ENCODE measurements at places on chromosomes 5 and 9.

DNA sequence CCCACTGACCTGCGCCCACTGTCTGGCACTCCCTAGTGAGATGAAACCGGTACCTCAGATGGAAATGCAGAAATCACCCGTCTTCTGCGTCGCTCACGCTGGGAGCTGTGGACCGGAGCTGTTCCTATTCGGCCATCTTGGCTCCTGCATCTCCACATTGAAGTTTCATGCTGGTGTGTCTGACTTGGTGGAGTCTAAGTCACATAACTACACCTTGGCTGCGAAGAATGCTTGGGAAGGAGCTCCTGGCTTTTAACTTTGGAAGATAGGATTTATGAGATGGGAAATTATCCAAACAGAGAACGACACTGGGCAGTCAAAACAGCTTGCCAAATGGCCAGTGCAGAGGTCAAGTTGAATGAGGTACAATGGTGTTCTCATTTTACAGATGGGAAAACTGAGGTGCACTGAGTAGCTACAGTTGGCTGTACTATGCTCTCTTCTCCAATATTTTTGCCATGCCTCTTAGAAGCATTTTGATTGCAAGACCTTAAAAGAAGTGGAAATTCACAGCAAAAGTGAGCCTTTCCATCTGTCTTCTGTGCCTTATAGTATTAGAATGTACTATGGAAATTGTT, 36.7 kb downstream of the CCDC192 start:
- no peak overlapping the region for H3K4me3 ChIP-seq
- no peak overlapping the region for H3K27ac ChIP-seq
- H3K36me3 ChIP-seq = no peaks in the 10 kb centered on the region
- DNase-seq = no peak
- H3K27me3 ChIP-seq = no peaks in the 10 kb centered on the region
- no peaks in the 10 kb centered on the region for H3K4me1 ChIP-seq

GRCh38 chr5:179858241-179858585, 404 bp downstream of the MRNIP start:
- no peaks in the 10 kb centered on the region for H3K27me3 ChIP-seq
- DNase-seq = peak; percentile 39
- H3K27ac ChIP-seq = peak overlapping the region; percentile 86
- H3K36me3 ChIP-seq = peaks cover 5% of the 10 kb centered on the region
- H3K4me1 ChIP-seq = no peaks in the 10 kb centered on the region

DNA sequence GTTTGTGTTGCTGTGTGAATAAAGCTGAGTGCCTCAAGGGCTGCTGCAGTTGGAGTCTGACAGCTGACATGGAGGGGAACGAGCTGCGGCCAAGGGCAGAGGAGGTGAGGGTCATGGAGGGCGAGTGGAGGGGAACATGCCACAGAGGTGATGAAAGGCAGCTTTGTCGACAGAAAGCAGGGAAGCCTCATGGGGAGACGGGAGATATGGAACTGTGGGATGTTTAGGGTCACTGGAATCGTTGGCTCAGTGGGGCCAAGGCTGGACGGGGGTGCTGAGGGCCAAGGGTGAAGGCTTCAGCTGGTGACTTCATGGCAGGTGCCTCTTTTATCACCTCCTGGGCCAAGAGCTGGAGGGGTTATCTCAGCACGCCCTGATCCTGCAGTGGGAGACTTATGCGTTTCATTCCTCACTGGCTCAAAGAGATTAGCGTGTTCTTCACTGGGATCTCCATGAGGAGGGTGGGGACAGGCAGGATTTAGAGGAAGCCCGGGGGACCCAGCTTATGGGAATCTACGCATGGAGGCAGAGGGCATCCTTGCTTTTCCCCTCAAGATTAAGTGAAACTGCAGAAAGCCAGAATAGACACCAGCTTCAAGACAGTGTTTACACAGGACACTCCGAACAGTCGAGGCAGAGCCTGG, 42.2 kb downstream of the FAM240B start:
- H3K27me3 ChIP-seq = peaks cover 2% of the 10 kb centered on the region
- H3K4me3 ChIP-seq = no peak overlapping the region
- H3K27ac ChIP-seq = peak overlapping the region; percentile 26
- no peaks in the 10 kb centered on the region for H3K36me3 ChIP-seq
- no peak for DNase-seq

GRCh38 chr9:124686918-124687317, 84.2 kb downstream of the NR6A1 start:
- no peaks in the 10 kb centered on the region for H3K4me1 ChIP-seq
- no peak for DNase-seq
- H3K36me3 ChIP-seq = no peaks in the 10 kb centered on the region

GRCh38 chr5:6552612-6553011, 80.2 kb downstream of the NSUN2 start:
- H3K36me3 ChIP-seq = no peaks in the 10 kb centered on the region
- H3K4me3 ChIP-seq = no peak overlapping the region
- no peak for DNase-seq
- no peaks in the 10 kb centered on the region for H3K27me3 ChIP-seq

DNA sequence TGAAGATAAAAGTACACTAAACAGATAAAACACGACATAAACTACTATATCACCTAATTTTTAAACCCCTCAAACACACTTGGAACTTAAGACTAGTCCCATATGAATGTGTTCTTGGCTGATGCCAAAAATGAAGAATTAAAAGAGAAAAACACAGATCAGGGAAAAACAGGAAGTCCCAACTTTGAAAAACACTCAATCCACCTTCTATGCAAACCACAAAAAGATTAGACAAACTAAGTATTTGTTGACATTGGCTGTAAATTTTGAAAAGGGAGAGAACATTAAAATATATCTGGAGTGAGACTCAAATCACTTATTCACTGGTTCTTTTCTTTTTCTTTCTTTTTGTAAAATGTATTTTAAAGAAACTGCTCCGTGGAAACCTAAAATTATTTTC, 81.4 kb downstream of the ANKH start:
- H3K4me3 ChIP-seq = no peak overlapping the region
- H3K27me3 ChIP-seq = no peaks in the 10 kb centered on the region
- DNase-seq = no peak

DNA sequence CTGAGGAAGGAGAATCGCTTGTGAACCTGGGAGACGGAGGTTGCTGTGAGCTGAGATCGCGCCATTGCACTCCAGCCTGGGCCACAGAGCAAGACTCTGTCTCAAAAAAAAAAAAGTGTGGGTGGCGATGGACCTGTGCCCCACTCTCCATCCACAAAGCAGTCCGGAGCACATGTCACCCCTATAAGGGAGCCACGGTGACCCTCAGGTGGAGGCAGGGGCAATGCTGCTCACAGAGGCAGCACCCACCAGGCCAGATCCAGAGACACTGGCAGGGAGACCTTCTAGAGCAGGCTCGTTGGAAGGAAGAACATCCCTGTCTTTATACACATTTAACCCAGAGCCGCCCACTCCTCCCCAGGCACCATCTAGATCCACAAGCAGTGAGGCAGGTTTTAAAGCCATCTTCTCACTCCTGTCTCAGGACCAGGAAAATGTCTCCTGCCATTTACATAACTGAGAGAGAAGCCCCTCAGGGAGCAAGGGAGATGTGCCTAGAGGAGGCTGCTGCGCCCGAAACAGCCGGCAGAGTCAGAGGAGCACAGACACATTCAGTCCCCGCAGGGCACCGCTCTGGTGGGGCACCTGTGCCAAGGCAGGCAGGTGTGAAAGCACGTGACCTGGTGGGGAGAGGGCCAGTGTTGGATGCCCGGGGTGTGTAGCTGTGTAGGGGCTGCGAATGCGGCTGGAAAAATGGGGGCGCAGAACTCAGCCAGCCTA, 31.6 kb upstream of the ADAMTS2 start:
- H3K4me3 ChIP-seq = no peak overlapping the region
- no peak overlapping the region for H3K27ac ChIP-seq
- no peak for DNase-seq

- no peak overlapping the region for H3K4me3 ChIP-seq
- no peaks in the 10 kb centered on the region for H3K36me3 ChIP-seq
- no peaks in the 10 kb centered on the region for H3K4me1 ChIP-seq
- no peaks in the 10 kb centered on the region for H3K27me3 ChIP-seq
- no peak overlapping the region for H3K27ac ChIP-seq
These were observed 104.8 kb upstream of the RAD23B start for GRCh38 chr9:107178293-107178692.
